Stimulated activated CD8-positive, alpha-beta memory T cell treated with anti-CD3 and anti-CD28 coated beads, Interleukin-7, amount 100 ng/mL, for 1 hour (primary cell): ENCODE measurements at places on chromosomes 16 and 17.

DNA sequence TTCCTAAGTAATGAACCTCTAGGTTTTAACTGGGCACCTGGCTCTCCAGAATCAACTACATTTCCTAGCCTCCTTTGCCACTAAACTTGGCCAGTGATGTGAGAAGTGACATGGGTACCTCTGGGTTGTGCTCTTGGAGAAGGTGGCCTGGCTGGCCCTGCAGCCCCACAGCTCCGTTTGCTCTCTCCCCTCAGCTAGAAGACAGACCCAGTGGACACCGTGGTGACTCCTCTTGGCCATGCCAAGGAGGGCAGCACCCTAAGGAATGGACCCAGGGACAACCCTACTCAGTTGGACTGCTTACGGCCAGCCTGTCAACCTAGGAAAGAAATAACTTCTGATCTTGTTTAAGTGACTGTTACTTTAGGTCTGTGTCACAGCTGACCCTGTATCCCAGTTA is 151.4 kb downstream of the TMEM132E start:
- no peak for DNase-seq

DNA sequence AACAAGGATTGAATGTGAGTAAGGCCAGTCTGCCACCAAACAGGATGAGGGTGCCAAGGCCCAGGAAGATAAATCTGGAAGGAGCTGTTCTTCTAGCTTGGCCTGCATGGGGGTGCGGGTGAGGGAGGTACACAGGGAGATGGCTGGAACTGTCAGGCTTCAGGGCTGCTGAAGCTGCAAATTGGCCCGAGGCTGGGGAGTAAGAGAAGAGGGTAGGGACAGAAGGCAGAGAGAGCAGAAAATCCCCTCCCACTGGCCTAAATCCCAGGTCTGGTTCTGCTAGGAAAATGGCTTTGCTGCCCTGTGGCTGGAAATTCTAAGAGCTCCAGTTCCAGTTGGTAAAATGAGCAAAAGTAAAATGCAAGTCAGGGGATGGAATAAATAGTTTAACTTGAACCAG is 87.9 kb downstream of the CCDC182 start:
- DNase-seq: no peak

GRCh38 chr16:87948119-87948545 is 3.1 kb upstream of the BANP start:
- DNase-seq: no peak

DNA sequence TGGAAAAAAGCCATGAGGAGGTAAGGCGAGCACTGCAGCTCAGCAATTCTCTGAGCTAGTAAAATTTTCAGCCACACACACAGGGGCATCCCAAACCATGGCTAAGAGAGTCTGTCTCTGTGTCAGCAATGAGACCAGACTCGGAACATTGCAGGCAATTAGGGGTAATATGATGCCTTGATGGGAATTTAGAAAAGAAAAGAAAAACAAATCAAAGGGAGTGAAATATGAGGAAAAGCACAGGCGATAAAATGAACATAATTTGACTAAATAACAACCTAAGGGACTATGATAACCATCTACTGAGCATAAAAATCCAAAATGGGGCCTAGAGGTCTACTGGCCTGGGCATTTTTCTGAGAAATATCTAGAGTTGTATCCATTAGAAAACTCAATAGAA is 546.0 kb upstream of the PSMD7 start:
- DNase-seq: no peak

DNA sequence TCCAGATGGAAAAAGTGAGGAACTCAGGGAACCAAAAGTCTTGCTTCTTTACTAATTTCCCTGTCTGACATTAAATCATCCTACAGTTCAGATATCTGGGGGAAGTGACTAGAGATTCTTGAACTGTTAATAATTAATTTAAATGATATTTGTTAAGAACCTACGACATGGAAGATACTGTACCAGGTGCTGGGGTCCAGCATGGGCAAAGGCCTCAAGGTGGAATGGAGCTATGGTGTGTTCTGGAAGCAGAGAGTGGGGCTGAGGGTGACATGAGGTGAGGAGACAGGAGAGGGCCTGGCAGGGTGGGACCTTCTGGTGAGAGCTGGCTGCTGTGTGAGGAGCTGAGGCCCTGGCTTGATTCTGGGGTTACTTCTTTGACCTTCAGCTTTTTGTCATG is 6.0 kb upstream of the CCL2 start:
- DNase-seq: no peak

DNA sequence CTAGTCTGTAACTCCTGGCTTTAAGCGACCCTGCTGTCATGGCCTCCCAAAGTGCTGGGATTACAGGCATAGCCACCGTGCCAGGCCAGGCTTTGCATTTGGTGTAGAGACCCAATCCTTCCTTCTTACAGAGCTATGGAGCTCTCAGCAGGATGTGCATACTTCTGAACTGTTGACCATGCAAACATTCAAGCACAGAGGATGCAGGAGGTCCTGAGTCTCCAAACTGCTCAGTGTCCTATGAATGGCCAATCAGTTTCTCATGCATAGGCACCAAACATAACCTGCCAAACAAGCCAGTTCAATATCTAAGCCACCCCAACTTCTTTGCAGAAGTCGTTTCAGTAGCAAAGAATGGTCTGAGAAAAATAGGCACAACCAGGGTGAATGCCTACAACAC is 40.0 kb upstream of the NF1 start:
- DNase-seq: no peak
